LoVo (cell line): ENCODE measurements at places on chromosomes 1 and 21.

GRCh38 chr1:218658899-218659298 is 313.8 kb downstream of the TGFB2 start:
- DNase-seq: peak; percentile 37

DNA sequence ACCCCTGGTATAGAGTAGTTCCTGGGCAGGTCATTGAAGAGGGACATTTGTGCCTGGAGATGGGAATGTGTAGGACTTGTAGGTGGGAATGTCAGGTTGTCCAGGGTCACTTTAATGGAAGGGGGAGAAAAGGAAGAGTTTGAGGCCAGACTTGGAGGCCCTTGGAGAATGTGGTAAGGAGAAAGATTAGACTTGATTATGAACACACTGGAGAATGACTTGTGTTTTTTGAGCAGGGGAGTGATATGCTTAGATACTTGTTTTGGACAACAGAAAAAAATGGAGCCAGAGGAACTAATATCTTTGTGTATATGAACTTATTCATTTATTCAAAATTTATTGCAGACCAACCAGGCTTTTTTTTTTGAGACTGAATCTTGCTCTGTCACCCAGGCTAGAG is 17.9 kb downstream of the ELAPOR1 start:
- DNase-seq: no peak

GRCh38 chr1:161805399-161806197 is 39.5 kb downstream of the ATF6 start:
- DNase-seq: no peak

GRCh38 chr1:223106856-223107255 is 36.2 kb downstream of the TLR5 start:
- no peak for DNase-seq

DNA sequence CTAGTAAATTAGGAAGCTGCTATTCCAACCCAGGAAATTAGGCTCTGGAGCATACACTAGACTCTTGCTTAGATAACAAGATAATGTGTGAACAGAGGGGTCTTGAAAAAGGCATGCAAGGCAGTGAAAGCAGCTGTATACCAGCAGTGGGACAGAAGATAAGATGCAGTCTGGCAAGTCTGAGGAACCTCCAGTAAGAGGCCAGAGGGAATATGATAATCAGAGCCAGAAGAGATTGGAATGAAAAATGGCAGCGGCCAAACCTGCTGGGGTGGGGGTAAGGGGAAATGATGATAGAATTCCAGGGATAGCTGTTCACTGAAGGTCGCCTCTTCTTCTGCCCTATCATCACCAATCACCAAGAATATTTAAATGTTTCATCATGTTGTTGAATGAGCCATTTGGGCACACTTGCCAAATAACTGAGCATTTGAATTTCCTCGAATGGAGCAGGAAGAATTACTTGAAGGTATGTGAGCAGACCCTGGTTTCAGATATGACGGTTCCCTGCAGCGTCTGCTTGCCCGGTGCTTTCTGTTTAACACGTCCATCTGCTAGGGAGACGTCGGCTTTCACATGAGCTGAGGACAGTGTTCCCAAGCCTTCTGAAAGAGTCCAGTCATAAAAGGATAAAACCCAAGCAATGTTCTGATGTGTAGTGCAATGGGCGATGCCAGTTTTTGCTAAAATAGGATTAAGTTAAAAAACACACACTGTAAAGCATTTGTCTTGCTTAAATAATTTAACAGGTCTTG is 173.3 kb downstream of the RWDD3 start:
- DNase-seq: no peak

GRCh38 chr1:19648689-19649088 is 4.6 kb downstream of the NBL1 start:
- DNase-seq: no peak

GRCh38 chr1:106435269-106435668 is 621.2 kb upstream of the PRMT6 start:
- no peak for DNase-seq

GRCh38 chr1:151512801-151513625 is 1.8 kb downstream of the CGN start:
- DNase-seq: peak; percentile 81

- DNase-seq: no peak
Observed at GRCh38 chr1:35443768-35444518, 113.3 kb downstream of the KIAA0319L start.

DNA sequence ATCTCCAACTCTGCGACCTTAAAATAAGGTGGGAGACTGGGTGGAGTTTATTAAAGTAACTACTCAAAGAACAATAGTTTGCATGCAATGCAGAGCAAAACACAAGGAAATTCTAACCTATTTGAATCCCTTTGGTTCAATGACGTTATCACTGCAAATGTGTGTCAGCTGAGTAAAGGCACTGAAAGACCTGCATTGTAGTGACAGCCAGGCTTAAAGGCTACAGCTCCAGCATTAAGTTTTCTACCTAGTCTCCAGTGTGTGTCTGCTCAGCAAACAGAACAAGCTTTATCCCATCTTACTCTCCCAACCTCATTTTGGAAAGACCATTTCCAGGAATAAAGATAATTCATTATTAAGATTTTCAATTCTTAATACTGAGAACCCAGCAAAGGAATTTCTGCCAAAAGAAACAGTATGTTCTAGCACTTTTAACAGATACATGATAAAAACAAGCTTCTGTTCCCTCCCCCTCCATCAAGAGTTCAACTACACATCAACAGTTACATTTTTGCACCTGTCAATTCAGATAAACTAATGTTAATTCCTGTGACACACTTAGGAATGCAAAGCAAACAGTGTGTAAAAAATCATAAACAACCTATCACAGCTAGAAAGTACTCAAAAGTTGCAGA is 14.2 kb downstream of the PTP4A2 start:
- DNase-seq: no peak

GRCh38 chr21:26273686-26274313 is 103.2 kb upstream of the APP start:
- DNase-seq: no peak

GRCh38 chr1:186983327-186983726 is 154.6 kb downstream of the PLA2G4A start:
- no peak for DNase-seq

DNA sequence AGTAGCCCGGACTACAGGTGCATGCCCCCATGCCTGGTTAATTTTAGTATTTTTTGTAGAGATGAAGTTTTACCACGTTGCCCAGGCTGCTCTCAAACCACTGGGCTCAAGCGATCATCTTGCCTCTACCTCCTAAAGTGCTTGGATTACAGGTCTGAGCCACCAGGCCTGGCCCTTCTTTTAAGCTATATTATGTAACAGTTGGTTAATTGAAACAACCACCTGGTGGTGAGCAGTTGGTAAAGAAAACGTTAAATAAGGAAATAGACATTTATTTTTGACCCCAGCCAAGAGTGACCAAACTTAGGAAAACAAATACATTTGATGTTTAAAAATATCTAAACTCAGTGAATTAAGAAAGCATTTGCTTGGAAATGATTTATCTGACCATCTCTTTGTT is 12.1 kb upstream of the PDC start:
- no peak for DNase-seq

DNA sequence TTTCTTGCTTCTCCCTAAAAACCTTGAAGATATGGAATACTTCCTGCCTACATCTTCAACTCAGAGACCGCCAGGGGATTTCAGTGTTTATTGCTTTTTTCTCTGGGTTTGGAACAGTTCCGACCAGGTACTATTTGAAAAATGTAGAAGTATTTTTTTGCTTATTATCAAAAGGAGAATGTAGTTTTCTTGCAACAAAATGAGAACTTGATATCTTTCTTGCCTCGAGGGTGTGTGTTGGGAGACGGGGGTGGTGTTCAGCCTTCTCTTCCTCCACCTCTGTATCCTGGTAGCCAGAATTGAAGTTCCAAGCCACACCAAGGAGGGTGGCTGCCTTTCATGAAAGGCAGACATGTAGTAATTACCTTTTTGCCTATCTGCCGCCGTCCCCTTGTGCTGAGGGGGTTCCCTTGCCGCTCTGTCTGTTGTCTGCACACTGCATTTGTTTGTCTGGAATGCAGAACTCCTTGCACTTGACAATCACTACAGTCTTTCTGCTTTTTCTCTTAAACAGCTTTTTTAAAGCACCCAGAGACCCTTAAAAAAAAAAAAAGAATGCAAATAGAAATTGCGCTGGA is 212.1 kb downstream of the PBX1 start:
- DNase-seq: no peak

- DNase-seq: no peak
Observed at GRCh38 chr1:195664628-195665027, 943.6 kb downstream of the KCNT2 start.

DNA sequence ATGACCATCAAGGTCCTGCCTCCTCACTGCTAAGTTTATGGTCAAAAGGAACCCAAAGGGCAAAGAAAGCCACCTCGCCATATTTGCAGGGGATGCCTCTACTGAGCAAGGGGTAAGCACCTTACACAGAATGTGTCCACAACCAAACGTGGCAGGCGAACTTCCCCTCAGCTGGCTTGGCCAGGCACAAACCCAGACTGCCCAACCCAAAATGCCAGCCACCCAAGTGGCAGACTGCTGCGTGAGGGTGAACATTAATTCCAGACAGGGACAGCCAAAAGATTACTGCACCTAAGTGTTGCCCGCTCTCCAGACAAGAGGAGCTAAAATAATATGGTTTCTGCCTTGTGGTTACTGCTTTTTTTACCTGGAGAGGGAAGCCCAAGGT is 16.0 kb downstream of the ZNF697 start:
- no peak for DNase-seq

DNA sequence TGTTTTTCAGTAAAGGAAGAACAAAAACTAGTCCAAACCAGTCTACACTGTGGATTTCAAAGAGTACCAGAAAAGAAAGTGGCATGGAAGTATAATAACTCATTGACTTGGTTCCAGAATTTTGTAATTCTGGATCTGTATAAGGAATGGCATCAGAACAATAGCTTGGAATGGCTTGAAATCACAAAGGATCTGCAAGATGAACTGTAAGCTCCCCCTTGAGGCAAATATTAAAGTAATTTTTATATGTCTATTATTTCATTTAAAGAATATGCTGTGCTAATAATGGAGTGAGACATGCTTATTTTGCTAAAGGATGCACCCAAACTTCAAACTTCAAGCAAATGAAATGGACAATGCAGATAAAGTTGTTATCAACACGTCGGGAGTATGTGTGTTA is 21.3 kb downstream of the CHODL start:
- no peak for DNase-seq

GRCh38 chr1:147627435-147628110 is 42.8 kb downstream of the ACP6 start:
- peak; percentile 24 for DNase-seq

- no peak for DNase-seq
Observed at GRCh38 chr1:24694380-24694843, 50.8 kb upstream of the CLIC4 start.

DNA sequence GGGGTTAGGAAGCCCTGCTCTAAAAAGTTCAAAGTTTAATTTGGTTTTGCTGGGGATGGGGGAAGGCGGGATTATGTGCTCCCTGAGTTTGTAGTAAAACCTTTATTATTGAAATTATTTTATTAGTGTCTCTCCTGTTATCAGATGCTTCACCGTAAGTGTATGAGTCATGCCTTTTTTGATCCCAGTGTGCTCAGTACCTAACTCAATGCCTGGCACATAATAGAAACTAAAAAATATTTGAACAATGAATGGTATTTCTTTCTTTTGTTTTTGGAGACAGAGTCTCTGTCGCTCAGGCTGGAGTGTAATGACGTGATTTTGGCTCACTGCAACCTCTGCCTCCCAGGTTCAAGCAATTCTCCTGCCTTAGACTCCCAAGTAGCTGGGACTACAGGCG is 6.4 kb downstream of the SNRPE start:
- no peak for DNase-seq

DNA sequence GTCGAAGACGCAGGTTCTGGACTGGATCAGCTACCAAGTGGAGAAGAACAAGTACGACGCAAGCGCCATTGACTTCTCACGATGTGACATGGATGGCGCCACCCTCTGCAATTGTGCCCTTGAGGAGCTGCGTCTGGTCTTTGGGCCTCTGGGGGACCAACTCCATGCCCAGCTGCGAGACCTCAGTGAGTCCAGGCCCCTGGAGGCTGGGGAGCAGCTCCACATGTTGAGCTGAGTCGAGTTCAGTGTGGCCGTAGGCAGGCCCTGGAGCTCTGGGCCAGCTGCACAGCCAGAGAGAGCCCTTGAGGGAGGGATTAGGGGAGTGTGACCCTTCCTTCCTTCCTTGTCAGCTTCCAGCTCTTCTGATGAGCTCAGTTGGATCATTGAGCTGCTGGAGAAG is 1.6 kb downstream of the ELF3 start:
- no peak for DNase-seq

- no peak for DNase-seq
Observed at GRCh38 chr1:182680408-182680807, 4.0 kb downstream of the RGS8 start.

DNA sequence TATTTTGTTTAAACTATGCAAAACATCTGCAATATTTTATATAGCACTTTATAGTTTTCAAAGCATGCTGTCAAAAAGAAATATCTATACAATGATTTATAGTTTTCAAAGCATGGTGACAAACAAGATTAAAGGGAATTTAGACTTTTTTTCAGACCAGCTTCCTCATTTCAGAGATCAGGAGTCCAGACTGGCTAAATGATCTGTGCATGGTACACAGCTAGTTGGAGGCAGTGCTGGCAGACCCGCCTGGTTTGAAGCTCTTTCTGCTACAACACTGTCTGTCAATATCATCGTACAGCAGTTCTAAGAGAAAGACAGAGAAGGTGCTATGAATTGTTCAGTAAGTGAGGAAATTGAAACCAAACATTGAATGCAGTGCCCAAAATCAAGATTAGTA is 479.0 kb downstream of the PTBP2 start:
- no peak for DNase-seq
